Caco-2 (cell line): ENCODE measurements at places on chromosomes 13 and 19.

DNA sequence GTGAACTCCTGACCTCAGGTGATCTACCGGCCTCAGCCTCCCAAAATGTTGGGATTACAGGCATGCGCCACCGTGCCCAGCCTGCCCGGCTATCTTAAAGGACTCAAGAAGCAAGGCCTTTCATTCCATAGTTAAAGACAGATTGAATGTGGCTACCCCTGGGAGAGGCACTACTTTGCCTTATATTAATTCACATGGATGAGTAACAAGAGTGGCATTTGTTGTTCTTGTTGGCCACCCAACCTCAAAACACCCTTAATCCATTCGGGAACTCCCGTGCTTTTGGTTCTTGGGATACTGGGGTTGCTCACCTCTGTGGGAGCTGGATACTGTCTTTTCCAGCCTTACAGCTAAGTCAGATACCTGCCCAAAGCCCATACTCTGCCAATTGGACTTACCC is 34.4 kb upstream of the ABCC4 start:
- no peak for DNase-seq
- no peaks in the 10 kb centered on the region for H3K36me3 ChIP-seq
- no peaks in the 10 kb centered on the region for H3K4me1 ChIP-seq
- no peak overlapping the region for H3K27ac ChIP-seq
- no peaks in the 10 kb centered on the region for H3K27me3 ChIP-seq

DNA sequence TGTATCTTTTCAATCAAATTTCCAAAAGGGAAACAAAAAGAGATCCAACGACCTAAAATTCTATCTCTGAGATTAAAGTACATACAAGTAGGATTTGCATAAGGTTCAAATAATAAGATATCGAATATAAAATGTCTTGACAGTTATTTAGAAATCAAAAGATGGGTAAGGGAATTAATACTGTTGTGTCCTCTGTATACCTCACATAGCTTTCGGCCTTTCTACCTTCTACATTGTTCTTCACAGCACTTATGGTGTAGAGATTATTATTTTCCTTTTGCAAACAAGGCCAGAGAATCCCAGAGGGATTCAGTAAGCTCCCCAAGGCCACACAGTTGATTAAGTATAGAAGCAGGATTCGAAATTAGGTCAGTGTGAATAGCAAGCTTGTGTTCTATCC is 403.6 kb downstream of the SPRY2 start:
- H3K27me3 ChIP-seq: no peaks in the 10 kb centered on the region
- H3K36me3 ChIP-seq: no peaks in the 10 kb centered on the region
- no peak overlapping the region for H3K4me3 ChIP-seq
- no peaks in the 10 kb centered on the region for H3K4me1 ChIP-seq
- H3K27ac ChIP-seq: no peak overlapping the region
- DNase-seq: no peak

DNA sequence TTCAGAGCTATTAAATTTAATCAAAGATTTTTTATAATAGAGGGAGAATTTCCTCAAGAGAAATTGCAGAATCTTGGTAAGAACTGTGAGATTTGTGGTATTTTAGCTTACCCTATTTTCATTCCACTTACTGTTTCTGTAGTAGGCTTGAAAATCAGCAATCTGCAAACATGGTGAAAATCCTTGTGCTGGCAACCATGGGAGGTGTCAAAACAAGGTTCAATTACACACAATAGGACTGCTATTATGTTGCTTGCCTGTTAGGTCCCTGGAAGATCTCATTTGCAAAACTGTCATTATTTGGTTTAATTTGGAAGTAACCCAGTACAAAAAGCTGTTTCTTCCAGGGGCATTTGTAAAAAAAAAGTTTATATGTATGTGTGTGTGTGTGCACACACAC is 662.8 kb upstream of the SLITRK6 start:
- no peak overlapping the region for H3K27ac ChIP-seq
- H3K36me3 ChIP-seq: no peaks in the 10 kb centered on the region
- no peaks in the 10 kb centered on the region for H3K27me3 ChIP-seq
- DNase-seq: no peak

DNA sequence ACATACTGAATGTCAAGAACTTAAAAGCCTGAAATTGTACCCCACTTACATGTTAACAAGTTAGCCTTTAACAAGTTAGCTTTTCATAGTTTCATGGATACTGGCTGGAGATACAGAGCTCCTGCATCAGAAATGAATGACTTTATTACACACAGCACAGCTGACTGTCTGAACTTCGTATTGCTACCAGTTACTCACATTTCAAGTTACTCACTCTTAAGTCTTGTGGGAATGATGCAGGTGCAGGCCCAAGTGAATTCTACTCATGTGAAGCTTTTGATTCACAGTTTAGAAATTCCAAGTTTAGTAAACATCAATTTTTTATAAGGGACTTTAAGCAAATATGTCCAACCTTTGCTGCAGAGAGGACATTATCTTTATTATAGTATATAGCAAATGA is 762.2 kb upstream of the PRR20A start:
- DNase-seq: no peak
- no peaks in the 10 kb centered on the region for H3K4me1 ChIP-seq
- no peaks in the 10 kb centered on the region for H3K36me3 ChIP-seq
- no peak overlapping the region for H3K4me3 ChIP-seq
- H3K27ac ChIP-seq: no peak overlapping the region

- H3K27ac ChIP-seq: no peak overlapping the region
- H3K27me3 ChIP-seq: no peaks in the 10 kb centered on the region
- DNase-seq: peak; percentile 64
- no peak overlapping the region for H3K4me3 ChIP-seq
- no peaks in the 10 kb centered on the region for H3K4me1 ChIP-seq
- H3K36me3 ChIP-seq: no peaks in the 10 kb centered on the region
Observed at GRCh38 chr13:81639984-81640582, 1299.2 kb upstream of the SPRY2 start.

DNA sequence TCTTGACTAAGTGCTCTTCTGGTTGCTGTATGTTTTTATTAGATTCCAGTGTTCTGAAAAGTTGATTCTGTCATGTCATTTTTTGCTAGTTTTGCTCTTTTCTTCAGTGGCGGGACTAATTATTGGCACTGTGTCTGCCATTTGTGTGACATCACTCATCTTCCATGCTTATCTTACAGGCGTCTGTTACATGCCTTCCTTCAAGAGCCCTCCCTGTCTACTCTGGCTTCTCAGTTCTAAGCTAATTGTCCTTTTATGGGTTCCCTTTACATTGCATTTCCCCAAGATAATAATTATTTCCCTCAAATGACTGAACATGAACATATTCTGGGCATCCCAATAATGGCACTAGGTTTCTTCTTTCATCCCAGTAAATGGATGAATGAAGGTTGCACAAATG is 459.1 kb downstream of the DCT start:
- H3K4me1 ChIP-seq: no peaks in the 10 kb centered on the region
- no peak for DNase-seq
- H3K4me3 ChIP-seq: no peak overlapping the region
- no peak overlapping the region for H3K27ac ChIP-seq

GRCh38 chr19:37594982-37595382 is 306 bp downstream of the ZNF540 start:
- H3K27ac ChIP-seq: peak overlapping the region; percentile 98
- H3K4me1 ChIP-seq: no peaks in the 10 kb centered on the region
- DNase-seq: no peak
- no peaks in the 10 kb centered on the region for H3K27me3 ChIP-seq

GRCh38 chr19:18322318-18322758 is 538 bp downstream of the LSM4 start:
- no peaks in the 10 kb centered on the region for H3K27me3 ChIP-seq
- H3K4me3 ChIP-seq: peak overlapping the region; percentile 96
- peak; percentile 71 for DNase-seq
- H3K27ac ChIP-seq: peak overlapping the region; percentile 97
- peaks cover 34% of the 10 kb centered on the region for H3K4me1 ChIP-seq

DNA sequence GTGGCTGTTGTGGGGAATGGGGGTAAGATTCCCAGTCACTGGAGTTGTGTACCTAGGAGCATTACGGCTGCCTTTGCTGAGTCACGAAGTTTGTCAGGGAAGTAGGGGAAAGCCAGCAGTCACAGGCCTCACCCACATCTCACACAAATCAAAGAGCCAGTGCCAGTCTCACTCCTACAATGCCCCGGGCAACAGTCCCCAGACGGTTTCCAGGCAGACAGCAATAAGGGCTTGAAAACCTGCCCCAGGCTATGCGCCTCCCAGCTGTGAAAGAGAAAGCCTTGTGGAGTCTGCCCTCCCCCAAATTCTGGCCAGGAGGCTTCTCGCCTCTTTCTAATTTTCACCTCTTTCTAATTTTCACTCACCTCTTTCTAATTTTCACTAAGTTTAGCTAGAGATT is 142.3 kb upstream of the EDNRB start:
- H3K4me3 ChIP-seq: no peak overlapping the region
- no peaks in the 10 kb centered on the region for H3K4me1 ChIP-seq
- H3K27ac ChIP-seq: no peak overlapping the region
- DNase-seq: no peak
- no peaks in the 10 kb centered on the region for H3K36me3 ChIP-seq
- no peaks in the 10 kb centered on the region; the same call in 1 of the 2 replicates for H3K27me3 ChIP-seq

DNA sequence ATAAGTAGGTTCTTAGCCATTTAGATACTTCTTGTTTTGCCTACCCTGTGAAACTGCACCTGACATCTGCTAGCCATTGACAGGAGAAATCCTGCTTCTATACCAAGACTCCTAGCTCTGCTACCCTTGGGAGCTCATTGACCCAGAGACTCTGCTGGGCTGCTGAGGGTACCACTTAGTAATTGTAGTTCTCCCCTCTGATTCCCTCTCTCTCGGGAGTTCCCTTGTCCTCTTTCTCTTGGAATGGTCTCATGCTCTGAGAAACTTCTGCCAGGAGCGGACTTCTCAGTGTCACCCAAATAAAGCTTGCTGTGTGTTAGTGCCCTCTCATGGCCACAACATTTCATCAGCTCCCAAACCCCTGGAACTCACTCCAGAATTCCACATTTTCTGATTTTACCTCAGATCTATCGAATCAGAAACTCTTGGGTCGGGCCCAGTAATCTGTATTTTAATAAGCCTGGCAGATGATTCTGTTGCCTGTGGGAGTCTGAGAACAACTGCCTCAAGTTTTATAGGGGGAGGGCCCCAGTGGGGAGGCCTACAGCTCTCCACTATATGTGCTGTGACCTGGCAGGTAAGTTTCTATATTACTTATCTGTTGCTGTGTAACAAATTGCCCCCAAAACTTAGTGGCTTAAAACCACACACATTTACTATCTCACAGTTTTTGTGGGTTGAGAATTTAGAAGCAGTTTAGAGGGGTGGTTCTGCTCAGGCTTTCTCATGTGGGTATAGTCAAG is 221.1 kb downstream of the TDRD3 start:
- H3K27me3 ChIP-seq: peaks cover 2% of the 10 kb centered on the region; the same call in 1 of the 2 replicates
- H3K4me3 ChIP-seq: no peak overlapping the region
- H3K27ac ChIP-seq: no peak overlapping the region
- H3K36me3 ChIP-seq: no peaks in the 10 kb centered on the region
- DNase-seq: peak; percentile 39
- no peaks in the 10 kb centered on the region for H3K4me1 ChIP-seq

- peak overlapping the region; percentile 5 for H3K27ac ChIP-seq
- DNase-seq: no peak
- H3K36me3 ChIP-seq: peaks cover 2% of the 10 kb centered on the region
- no peaks in the 10 kb centered on the region for H3K4me1 ChIP-seq
- no peaks in the 10 kb centered on the region for H3K27me3 ChIP-seq
Observed at GRCh38 chr19:16836115-16837034, 7.2 kb downstream of the SIN3B start.

- H3K4me3 ChIP-seq: no peak overlapping the region
- DNase-seq: no peak
- no peaks in the 10 kb centered on the region for H3K27me3 ChIP-seq
- H3K36me3 ChIP-seq: no peaks in the 10 kb centered on the region
Observed at GRCh38 chr19:33286899-33287298, 15.4 kb downstream of the CEBPA start.

DNA sequence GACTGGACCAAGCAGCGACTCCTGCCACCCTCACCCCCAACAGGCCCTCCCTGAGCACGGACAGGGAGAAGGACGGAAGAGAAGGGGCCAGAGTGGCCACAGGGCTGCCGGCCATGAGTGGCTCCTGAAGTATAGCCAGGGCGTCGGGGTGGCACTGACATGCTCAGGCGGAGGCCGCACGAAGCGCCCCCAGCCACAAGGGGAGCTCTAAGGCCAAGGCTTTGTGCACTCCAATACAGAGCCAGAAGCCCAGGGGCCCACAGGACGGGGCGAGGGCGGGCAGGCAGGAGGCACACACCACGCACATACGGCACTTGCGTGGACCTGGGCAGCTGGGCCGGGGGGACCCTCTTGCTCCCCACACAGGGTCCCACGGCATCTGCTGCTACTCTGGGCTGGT is 52.0 kb downstream of the KLF2 start:
- no peaks in the 10 kb centered on the region for H3K4me1 ChIP-seq
- H3K4me3 ChIP-seq: no peak overlapping the region
- peaks cover 9% of the 10 kb centered on the region for H3K36me3 ChIP-seq

DNA sequence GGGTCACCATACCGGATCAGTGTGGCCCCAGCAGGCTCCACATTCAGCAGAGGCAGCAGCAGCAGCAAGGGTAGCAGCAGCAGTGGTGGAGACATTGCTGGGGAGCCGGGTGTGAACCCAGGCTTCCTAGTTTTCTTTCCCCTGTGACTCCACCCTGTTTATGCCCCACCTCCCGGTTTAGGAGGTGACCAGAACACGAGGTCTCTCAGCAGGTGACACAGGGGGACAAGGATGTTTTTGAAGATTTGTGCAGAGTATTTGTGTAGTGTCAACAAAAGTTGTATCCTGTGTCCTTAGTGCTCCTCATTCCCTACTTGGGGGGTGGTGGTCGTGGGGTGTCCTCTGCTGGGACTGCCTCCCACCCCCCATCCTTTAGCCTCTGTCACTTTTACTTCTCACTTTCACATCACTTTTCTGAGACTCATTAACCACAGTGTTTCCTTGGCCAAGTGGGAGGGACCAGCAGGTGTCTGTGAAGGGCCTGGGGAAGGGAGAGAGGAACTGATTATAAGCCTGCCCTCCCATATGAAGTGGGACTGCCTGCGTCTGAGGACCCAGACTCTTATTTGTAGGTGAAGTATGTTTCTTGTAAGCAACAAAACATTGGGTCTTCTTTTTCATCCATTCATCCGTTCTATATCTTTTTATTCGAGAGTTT is 15.6 kb upstream of the KCNC3 start:
- no peaks in the 10 kb centered on the region; the same call in 1 of the 2 replicates for H3K36me3 ChIP-seq
- no peaks in the 10 kb centered on the region for H3K27me3 ChIP-seq

GRCh38 chr19:8609279-8610040 is 1.1 kb downstream of the ADAMTS10 start:
- no peak for DNase-seq
- no peaks in the 10 kb centered on the region for H3K27me3 ChIP-seq
- no peaks in the 10 kb centered on the region for H3K36me3 ChIP-seq
- H3K4me3 ChIP-seq: no peak overlapping the region

- peaks cover 11% of the 10 kb centered on the region; the same call in 1 of the 2 replicates for H3K4me1 ChIP-seq
- H3K27me3 ChIP-seq: no peaks in the 10 kb centered on the region
- no peak overlapping the region for H3K4me3 ChIP-seq
- DNase-seq: no peak
- H3K27ac ChIP-seq: no peak overlapping the region
Observed at GRCh38 chr13:79468819-79469218, 12.1 kb upstream of the NDFIP2 start.

- H3K4me3 ChIP-seq: no peak overlapping the region
- no peak for DNase-seq
- H3K36me3 ChIP-seq: no peaks in the 10 kb centered on the region
- H3K27me3 ChIP-seq: no peaks in the 10 kb centered on the region
- H3K27ac ChIP-seq: no peak overlapping the region
Observed at GRCh38 chr13:40483601-40484000, 182.8 kb downstream of the FOXO1 start.
